Lower lobe of right lung (tissue), 2 donors: ENCODE measurements at places on chromosomes 5 and 9. TPM values are rescaled to one million over a fixed set of nuclear protein-coding genes. Genes with fewer than 3 reads are reported as not detected.
A peak's percentile ranks its signal among the peaks of the same experiment; 100 is the strongest.

Gene DOCK8
- total RNA-seq = 112 TPM

Gene SH3GL2
- 1.3 TPM for total RNA-seq

Gene MEF2C
- total RNA-seq = 42.0 TPM

Gene C9orf43
- total RNA-seq = 0.35 TPM

Gene TMED9
- 132 TPM for total RNA-seq

Gene IGIP
- total RNA-seq = 17.7 TPM

Gene RXRA
- 85.7 TPM for total RNA-seq

Gene NUTM2G
- not detected for total RNA-seq

Gene FOXD4L6
- not detected for total RNA-seq

Gene EEIG1
- 36.0 TPM for total RNA-seq

Gene AGXT2
- not detected for total RNA-seq

DNA sequence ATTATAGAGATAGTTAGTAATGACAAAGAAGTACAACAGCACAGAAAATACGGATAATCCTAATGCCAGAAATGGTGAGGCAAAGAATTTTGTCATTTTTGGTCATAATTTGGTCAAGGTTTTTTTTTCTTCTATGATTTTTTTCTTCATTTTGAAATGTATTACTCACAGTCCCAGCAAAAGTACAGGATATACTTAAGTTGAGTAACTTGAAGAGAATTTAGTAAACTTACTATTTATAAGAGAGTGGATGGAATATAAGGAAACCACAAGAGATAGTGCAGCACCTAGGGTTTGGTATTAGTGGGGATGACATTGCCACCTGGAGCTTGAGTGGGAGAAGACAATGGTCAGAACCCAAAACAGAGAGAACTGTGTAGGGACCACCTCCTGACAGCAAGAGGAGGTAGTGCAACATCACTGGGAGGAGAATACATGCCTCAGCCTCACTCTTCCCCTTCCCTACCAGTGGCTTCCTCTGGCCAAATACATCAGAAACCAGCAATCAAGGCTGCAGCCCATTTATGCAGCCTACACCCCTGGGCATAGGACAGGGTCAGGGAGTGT, 434.5 kb upstream of the TRPC7 start:
- no peak overlapping the region for H3K4me3 ChIP-seq
- H3K4me1 ChIP-seq = no peaks in the 10 kb centered on the region
- H3K27me3 ChIP-seq = no peaks in the 10 kb centered on the region
- DNase-seq = no peak
- no peak overlapping the region for H3K27ac ChIP-seq
- H3K36me3 ChIP-seq = no peaks in the 10 kb centered on the region

DNA sequence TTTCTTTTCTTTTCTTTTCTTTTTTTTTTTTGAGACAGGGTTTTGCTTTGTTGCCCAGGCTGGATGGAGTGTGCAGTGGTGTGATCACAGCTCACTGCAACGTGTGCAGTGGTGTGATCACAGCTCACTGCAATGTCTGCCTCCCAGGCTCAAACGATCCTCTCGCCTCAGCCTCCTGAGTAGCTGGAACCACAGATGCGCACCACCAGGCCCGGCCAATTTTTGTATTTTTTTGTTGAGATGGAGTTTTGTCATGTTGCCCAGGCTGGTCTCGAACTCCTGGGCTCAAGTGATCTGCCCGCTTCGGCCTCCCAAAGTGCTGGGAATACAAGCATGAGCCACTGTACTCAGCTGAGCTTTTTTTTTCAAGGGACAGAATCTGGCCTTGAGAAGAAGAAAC, 36.8 kb upstream of the TJP2 start:
- H3K36me3 ChIP-seq = peaks cover 4% of the 10 kb centered on the region
- no peak overlapping the region for H3K27ac ChIP-seq

DNA sequence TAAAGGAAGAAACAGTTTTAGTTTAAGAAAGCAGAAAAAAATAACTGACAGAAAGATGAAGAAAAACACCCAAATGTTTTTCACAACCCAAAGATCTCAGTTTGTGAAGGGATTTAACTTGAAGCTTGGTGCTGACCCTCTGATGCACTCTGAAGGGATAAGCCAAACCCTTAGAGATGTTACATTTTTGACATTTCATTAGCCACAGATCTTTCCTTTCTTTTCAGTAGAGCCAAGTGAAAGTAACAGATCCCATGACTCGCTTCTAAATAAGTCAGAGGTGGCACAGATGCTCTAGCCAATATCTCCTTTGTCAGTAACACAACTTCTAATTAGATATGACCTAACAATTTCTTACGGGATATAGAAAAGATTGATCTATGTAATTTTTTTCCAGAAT, 394.5 kb upstream of the EDIL3 start:
- H3K36me3 ChIP-seq = no peaks in the 10 kb centered on the region
- DNase-seq = no peak
- H3K27ac ChIP-seq = no peak overlapping the region
- H3K4me1 ChIP-seq = no peaks in the 10 kb centered on the region
- no peaks in the 10 kb centered on the region for H3K27me3 ChIP-seq
- no peak overlapping the region for H3K4me3 ChIP-seq

- no peaks in the 10 kb centered on the region for H3K27me3 ChIP-seq
- H3K4me1 ChIP-seq = no peaks in the 10 kb centered on the region
- no peak overlapping the region for H3K27ac ChIP-seq
- DNase-seq = no peak
Observed at GRCh38 chr9:82726424-82727276, 336.3 kb downstream of the RASEF start.

GRCh38 chr5:143019157-143019556, 249.0 kb downstream of the ARHGAP26 start:
- no peaks in the 10 kb centered on the region for H3K27me3 ChIP-seq
- no peak overlapping the region for H3K27ac ChIP-seq

- peaks cover 22% of the 10 kb centered on the region for H3K4me1 ChIP-seq
- no peak for DNase-seq
- peaks cover 37% of the 10 kb centered on the region for H3K27me3 ChIP-seq
- H3K36me3 ChIP-seq = no peaks in the 10 kb centered on the region
- no peak overlapping the region for H3K27ac ChIP-seq
Observed at GRCh38 chr9:84140535-84141101, 160.0 kb downstream of the RMI1 start.

GRCh38 chr5:140219068-140219991, 44.3 kb downstream of the CYSTM1 start:
- no peaks in the 10 kb centered on the region for H3K36me3 ChIP-seq
- no peak overlapping the region for H3K4me3 ChIP-seq
- no peak for DNase-seq
- H3K27me3 ChIP-seq = no peaks in the 10 kb centered on the region

DNA sequence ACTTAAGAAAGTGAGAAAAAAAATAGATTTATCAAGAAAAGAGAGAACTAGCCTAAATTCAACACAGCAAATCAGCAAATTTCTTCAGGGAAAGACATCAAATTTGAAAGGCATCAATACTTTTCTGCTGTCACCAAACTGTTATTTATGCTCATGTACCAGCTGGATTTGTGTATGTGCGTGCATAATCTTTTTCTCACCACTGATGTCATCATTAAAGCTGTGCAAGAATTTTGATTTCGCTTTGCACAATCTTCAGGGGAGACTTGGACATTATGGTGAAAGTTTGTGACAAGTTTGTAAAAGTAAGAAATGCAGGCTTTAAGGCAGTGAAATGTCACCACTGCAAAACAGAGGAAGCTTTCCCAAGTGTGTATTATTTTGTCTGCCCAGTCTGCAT, 215.4 kb downstream of the SLF1 start:
- H3K27me3 ChIP-seq = no peaks in the 10 kb centered on the region
- no peaks in the 10 kb centered on the region for H3K4me1 ChIP-seq
- no peak overlapping the region for H3K27ac ChIP-seq
- no peak for DNase-seq

DNA sequence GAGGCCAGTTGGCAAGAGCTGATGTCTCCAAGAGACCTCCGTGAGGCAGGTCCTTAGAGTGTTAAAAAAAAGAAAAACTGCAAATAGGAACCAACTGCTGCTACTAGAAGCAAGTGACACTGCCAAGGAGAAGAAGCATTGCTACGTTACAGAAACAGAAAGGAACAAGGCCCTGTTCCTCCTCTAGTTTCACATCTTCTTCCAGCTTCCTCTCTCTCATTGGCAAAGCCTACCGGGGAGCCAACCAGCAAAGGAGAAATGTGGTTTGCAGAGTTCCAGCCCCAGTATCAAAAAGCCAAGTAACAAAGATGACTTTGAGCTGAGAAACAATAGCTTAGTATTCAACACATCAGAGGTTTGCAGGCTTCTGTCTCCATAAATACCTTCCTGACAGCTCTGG, 145.9 kb downstream of the PRELID2 start:
- DNase-seq = no peak
- H3K27ac ChIP-seq = no peak overlapping the region
- H3K4me3 ChIP-seq = no peak overlapping the region
- H3K27me3 ChIP-seq = no peaks in the 10 kb centered on the region

DNA sequence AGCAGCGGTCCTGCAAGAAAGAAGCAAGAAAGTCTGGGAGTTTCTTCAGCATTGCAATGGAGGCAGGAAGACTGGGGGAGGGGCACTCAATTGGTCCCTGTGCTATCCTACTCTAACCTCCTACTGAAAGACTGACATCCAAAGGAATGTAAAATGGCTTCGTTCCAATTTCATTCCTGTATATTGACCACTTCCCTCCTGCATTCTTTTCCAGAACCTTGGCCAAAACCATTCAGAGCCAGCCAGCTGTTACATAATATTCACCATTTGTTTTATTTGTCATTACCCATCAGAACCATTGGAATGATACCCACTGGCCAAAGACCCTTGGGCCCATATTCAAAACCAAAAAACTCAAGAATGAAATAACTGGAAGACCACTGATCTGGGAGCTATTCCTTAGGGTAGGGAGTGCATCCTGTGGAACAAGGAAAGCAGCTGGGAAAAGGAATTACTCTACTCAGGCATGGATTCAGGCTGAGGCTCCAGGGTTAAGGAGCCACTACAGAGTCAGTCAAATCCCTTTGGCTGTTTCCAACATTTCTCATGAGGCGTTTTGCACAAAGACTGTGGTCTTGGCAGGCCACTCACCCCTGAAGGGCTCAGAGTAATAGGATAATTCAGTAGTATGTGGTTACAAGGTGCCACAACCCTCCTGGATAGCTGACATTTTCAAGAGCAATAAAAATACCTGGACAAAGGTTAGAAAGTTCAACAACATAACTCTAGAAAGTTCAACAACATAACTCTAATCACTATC, 148.7 kb upstream of the SLC1A3 start:
- H3K4me3 ChIP-seq = no peak overlapping the region
- no peaks in the 10 kb centered on the region for H3K27me3 ChIP-seq
- no peak for DNase-seq
- H3K36me3 ChIP-seq = no peaks in the 10 kb centered on the region
- H3K4me1 ChIP-seq = no peaks in the 10 kb centered on the region

DNA sequence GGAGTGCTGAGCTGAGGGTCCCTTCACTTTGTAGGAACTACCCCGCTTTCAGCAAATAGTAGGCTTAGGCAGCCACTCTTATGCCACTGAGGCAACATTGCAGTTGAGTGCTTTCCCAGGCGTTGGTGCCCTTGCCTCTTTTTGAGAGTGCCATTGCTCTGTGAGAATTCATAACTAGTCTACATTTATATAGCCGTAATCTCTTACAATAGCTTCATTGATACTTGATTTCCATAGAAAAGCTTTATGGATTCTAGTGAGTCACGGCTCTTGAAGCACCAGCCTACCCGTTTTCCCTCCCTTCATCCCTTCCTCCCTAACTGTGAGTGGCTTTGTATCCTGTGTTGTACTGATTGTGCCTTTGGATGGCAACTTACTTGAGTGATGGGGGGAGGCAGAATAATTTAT, 283.9 kb downstream of the AOPEP start:
- no peak overlapping the region for H3K4me3 ChIP-seq
- peak overlapping the region; percentile 26 for H3K27ac ChIP-seq
- H3K4me1 ChIP-seq = peaks cover 48% of the 10 kb centered on the region

DNA sequence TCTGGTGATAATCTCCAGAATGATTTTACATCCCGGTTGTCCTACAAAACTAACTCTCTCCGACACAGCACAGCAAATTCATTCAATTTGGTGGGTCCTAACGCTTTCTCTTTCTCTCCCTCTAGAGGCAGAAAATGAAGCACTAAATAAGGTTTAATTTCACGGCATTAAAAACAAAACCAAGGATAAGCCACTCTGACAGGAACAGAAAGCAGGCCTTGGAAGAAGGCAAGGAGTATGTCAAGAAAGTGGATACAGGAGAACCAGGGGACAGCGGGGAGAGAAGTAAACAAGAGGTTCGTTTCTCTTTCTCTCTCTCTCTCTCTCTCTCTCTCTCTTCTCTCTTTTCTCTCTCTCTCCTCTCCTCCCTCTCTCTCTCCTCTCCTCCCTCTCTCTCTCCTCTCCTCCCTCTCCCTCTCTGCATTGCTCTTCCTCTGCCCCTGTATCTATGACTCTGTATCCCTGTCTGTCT, 49.8 kb downstream of the EBF1 start:
- H3K36me3 ChIP-seq = no peaks in the 10 kb centered on the region
- H3K27ac ChIP-seq = peak overlapping the region; percentile 62
- H3K4me1 ChIP-seq = peaks cover 17% of the 10 kb centered on the region
- peaks cover 25% of the 10 kb centered on the region for H3K27me3 ChIP-seq
- DNase-seq = no peak
- peak overlapping the region; percentile 19 for H3K4me3 ChIP-seq

DNA sequence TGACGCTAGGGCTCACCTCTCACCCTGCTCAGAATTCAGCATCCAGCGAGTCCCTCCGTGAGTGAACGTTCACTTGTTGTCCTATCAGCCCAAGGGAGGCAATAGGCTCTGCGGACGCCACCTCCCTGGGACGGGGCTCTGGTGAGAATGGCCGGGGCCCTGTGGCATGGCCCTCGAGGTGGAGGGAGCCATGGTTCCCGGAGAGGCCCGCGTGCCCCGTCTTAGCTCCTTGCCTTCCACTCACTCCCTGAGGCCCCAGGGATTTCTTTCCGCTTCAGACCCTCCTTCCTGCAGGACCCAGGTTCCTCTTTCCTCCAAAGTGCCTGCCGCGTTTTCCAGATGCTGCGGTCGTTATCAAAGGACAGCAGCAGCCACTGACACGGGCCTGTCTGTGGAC, 21.5 kb downstream of the EXOC3 start:
- H3K4me1 ChIP-seq = no peaks in the 10 kb centered on the region
- no peak overlapping the region for H3K4me3 ChIP-seq
- no peak overlapping the region for H3K27ac ChIP-seq
- peaks cover 73% of the 10 kb centered on the region for H3K36me3 ChIP-seq

DNA sequence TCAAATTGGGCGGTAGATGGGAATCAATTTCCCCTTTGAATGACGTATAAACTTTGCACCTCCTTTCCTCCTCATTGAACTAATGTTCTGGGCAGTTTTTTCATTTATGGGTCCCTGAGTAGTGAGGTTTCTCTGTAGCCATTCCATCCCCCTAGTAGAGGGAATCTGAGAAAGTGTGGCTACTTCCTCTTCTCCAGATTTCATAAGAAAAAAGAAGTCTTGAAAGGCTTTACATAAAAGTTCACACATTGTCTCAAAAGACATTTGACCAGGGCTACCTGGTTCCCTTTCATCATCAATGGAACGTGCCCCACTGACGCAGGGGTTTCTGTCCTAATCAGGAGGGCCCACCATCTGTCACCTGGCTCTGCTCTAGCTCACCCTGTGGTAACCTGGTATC, 57.3 kb downstream of the CTSL start:
- no peaks in the 10 kb centered on the region for H3K27me3 ChIP-seq
- DNase-seq = no peak
- H3K4me1 ChIP-seq = no peaks in the 10 kb centered on the region
- no peak overlapping the region for H3K27ac ChIP-seq
- no peak overlapping the region for H3K4me3 ChIP-seq

- peak overlapping the region; percentile 69 for H3K27ac ChIP-seq
- no peak for DNase-seq
- peak overlapping the region; percentile 59 for H3K4me3 ChIP-seq
- H3K27me3 ChIP-seq = peaks cover 14% of the 10 kb centered on the region
- H3K36me3 ChIP-seq = no peaks in the 10 kb centered on the region
- no peaks in the 10 kb centered on the region for H3K4me1 ChIP-seq
Observed at GRCh38 chr9:109781541-109782197, 1.7 kb downstream of the PALM2AKAP2 start.
